Activated CD4-positive, alpha-beta T cell treated with anti-CD3 and anti-CD28 coated beads for 36 hours (primary cell): ENCODE measurements at places on chromosomes 1 and 21. TPM values are rescaled to one million over a fixed set of nuclear protein-coding genes. Genes with fewer than 3 reads are reported as not detected.

GRCh38 chr1:245336149-245336983 lies 181.6 kb downstream of the KIF26B start:
- peak; percentile 22 for DNase-seq

- DNase-seq: peak; percentile 71
Observed at GRCh38 chr21:34693192-34693810, 24.5 kb downstream of the CLIC6 start.

DNA sequence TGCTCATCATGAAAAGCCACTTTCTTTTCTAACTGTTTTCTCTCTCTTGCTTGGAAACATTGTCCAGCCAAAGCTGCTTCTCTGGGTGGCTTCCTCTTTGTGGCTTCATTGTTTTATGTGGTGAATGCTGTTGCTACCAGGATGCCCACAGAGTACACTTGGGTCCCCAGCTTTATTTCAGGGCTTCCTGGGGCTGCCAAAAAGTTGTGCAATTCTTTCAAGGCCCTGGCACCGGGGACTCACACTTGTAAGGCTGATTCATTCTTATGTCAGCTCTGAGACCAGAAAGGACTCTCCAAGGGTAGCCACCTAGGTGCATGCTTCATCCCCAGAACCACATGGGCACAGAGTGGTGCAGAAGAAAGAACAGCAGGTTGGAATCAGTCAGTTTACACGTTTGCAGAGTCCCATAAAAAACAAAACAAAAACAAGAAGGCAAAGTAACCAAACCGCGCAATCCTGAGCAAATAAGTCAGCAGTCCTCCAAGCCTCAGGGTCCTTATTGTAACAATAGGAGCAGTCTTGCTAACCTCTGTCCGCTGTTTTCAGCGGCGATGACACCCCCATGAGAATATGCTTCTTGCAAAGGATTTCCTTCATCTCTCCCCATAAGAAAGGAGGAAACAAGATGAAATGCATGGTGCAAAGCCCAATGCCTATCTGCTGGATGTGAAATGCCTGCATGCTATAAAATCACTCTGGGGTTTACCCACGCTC lies 89.9 kb upstream of the SSX2IP start:
- no peak for DNase-seq

DNA sequence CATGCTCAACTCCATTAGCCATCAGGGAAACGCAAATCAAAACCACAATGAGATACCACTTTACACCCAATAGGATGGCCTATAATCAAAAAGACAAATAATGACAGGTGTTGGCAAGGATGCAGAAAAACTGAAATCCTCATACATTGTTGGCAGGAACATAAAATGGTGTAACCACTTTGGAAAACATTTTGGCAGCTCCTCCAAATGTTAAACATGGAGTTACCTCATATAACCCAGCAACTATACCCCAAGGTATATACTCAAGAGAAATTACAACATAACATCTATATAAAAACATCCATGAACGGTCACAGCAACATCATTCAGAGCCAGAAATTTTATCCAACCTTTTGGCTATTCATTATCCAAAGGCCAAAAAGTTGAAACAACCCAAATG lies 11.6 kb downstream of the EIF4G3 start:
- no peak for DNase-seq

DNA sequence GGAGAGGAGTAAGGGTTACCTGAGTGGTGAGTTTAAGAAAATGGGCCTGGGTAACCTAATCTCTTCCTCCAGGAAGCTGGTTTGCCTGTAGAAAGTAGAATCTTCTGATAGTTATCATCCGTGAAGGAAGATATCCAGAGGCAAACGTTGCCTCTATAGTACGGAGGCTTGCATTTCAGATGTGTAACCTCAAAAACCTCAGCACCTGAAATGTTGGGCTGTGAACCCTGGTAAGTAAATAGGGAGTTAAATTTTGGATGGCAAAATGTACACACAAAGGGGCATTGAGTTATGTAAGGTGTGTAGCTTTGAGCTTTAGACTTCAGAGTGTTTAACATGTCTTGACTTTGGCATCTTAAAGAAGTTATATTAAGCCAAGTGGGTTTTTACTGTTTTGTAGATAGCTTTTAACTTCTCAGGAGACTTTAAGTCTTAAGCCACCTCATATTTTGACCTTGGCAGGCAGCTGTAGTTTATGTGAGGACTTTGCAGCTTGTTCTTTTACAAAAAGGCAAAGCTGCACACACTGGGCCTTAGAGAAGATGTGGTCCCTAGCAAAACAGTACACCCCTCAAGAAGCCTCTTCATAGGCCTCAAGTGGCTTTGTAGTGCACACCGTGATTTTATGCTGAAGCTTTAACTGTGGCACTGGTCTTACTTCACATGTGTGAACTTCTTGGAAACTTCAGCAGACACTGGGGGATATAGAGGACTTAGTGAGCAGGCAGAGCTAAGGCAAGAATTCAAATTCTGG lies 83.4 kb downstream of the SNRPE start:
- no peak for DNase-seq

DNA sequence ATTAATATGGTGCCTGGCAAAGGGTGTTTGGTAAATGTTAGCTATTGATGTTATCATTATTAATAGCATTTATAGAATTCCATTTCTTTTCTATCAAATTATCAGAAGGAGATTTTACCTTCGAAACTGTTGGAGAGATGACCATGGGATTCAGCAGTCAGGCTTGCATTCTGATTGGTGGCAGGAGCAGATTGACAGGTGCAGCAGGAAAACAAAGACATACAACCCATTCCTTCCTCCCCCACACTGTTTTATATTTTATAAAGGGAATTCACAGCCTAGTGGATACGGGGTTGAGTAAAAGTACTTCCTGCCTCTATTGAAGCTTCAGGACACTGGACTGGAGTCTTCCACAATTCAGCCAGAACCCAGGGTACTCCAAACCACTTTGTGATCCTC lies 55.1 kb upstream of the SYT14 start:
- no peak for DNase-seq

DNA sequence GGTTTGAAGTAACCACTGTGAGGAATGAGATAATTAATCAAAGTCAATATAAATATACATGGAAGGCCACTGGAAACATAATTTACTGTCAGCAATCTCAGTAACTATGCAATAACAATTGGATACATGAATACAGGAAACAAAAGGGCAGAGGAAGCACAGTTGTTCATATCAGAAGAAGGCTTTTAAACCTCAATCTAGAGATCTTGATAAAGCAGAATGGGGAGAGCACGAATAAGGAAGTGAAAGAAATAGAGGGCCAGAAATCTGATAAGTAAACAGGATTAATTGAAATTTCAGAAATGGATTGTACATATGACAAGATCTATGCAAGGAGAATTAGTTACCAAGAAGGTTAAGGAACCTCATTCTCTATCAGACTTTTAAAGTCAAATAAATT lies 93.0 kb downstream of the EVI5 start:
- no peak for DNase-seq

DNA sequence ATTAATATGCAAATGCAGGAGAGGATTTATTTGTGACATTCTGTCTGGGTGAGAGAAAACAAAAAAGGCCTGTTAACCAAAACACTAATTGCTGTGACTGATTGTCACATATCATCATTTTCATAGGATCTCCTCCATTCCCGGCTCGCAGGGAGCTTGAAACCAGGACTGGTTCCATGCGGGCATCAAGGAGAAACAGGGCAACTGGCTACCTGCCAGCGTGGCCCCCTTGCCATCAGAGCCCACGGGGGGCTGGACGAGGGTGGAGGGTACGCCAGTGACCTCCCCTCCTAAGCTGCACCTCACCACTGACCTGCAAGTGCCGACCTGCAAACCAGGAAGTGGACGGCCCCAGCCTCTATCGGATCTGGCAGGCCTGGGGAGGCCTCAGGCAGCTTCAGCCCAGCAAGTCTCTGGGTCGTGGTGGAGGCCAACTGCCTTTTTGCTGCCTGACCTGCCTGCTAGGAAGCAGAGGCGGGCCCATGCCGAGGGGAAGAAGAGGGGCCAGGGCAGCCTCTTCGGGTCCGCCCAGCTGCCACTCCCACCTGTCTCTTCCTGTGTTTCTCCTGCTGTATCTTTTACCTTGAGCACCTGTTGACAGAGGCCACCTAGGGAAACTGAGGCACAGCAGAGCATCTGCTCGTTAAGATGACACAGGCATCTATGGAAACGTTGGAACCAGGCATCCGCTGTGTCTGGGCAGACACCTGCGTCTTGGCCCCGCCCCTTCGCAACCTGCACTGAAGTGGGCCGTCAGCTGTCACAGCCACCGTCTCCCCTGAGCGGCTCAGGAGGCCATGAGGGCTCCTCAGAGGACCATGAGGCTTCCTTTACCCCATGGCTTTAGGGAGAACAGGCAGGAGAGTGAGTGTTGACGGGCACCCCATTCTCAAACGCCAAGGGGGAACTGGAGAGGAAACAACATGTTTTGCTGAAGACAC lies 74.8 kb downstream of the CASZ1 start:
- no peak for DNase-seq

- no peak for DNase-seq
Observed at GRCh38 chr1:205356440-205357139, at the start of gene KLHDC8A. Gene KLHDC8A (minus strand): TSS chr1:205356922. CDS start chr1:205343604, 13,318 bp downstream.

GRCh38 chr1:48817505-48818114 lies 40.9 kb upstream of the BEND5 start:
- DNase-seq: peak; percentile 66

DNA sequence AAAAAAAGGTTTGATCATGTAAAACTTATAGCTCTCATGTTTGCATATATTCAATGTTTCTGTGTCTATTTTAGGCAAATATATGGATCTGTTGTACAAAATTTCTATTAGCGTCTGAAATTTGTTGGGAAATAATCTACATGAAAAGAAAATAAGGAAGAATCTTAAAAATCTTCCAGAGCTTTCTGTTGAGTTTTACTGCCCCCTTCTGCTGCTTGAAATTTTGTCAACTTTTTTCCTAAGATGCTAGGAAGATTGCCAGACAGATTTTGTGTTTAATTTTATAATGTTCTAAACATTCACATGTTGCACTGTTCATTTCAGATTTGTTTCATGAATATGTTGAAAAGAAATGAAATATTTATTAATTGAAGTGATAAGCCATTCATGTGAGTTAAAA lies 2.5 kb upstream of the PTGS2 start:
- DNase-seq: no peak

GRCh38 chr1:210367566-210367965 lies 38.9 kb downstream of the HHAT start:
- no peak for DNase-seq

- no peak for DNase-seq
Observed at GRCh38 chr1:237700181-237700580, 190.5 kb downstream of the ZP4 start.

- no peak for DNase-seq
Observed at GRCh38 chr1:91883470-91883869, 2.5 kb downstream of the TGFBR3 start.

FNDC10 gene
- total RNA-seq: 1.9 TPM

GJA5 gene
- total RNA-seq: not detected

FCRLA gene
- total RNA-seq: not detected

CHIA gene
- total RNA-seq: not detected

GJC2 gene
- 0.64 TPM for total RNA-seq

THEM5 gene
- not detected for total RNA-seq

KCNE1 gene
- total RNA-seq: not detected

ANGPTL7 gene
- total RNA-seq: not detected
